ENCODE measurements at places on chromosomes 12 and 14. TPM values are rescaled to one million over a fixed set of nuclear protein-coding genes. Genes with fewer than 3 reads are reported as not detected.
A peak's percentile ranks its signal among the peaks of the same experiment; 100 is the strongest.

RFC5 gene
- total RNA-seq = 11.3 TPM

- peak; percentile 53 for DNase-seq
These were observed 143.1 kb upstream of the NUDT4 start for GRCh38 chr12:93234641-93235040.

SLC10A1 gene
- total RNA-seq = not detected

- no peak for DNase-seq
These were observed 34.0 kb downstream of the SH2B3 start for GRCh38 chr12:111439657-111440151.

SERPINA10 gene
- total RNA-seq = not detected

SMIM41 gene
- total RNA-seq = 2.1 TPM

- no peak for DNase-seq
These were observed 4.6 kb upstream of the PAPOLA start for GRCh38 chr14:96497586-96497985.

DNA sequence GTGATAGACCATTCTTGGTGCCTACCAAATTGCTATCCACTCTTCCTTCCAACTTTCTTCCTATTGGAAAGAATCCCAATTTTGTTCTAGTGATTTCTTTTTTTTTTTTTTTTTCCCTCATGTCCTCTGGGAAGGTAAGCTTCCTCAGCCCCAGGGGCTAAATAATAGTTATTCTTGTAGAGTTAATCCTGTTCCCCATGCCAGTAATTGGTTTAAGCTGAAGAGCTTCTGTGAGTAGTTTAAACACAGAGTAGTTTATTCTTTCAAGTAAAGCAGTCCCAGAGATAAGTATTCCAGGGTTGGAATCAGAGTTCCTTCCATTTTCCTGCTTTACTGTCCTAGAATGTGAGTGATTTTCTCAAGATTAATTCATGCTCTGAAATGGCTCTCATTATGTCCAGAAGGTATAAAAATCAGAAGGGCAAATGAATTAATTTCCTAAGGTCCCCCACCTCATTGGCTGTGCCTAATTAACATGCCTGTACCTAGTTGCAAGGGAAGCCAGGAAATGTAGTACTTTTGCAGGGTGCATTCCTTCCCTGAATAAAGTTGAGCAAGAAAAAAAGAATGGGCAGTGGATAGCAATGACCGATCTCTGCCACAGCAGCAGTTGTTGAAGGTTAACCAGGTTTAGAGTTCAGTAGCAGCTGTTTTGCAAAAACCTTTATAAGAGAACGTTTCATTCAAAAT is 97.8 kb downstream of the PLEKHA5 start:
- DNase-seq = no peak

GRCh38 chr12:90858252-90858651 is 96.7 kb downstream of the CCER1 start:
- no peak for DNase-seq

KRT77 gene
- total RNA-seq = not detected

DNA sequence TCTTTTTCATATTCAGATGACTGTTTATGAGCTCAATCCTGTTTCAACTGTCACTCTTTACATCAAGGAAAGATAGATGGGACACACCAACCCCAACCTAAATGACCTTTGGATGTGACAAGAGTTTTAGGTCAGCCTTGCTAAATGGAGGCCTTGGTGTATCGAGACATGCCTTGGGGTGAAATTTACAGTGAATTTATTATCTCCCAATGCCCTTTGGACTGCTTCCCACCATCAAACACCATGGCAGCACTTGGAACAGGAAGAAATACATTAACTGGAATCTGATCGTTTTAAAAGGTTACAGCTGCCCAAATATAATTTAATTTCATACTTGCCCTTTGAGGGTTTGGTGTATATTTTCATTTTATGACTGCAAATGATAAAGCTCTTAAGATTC is 327.6 kb downstream of the SOX5 start:
- DNase-seq = no peak

DNA sequence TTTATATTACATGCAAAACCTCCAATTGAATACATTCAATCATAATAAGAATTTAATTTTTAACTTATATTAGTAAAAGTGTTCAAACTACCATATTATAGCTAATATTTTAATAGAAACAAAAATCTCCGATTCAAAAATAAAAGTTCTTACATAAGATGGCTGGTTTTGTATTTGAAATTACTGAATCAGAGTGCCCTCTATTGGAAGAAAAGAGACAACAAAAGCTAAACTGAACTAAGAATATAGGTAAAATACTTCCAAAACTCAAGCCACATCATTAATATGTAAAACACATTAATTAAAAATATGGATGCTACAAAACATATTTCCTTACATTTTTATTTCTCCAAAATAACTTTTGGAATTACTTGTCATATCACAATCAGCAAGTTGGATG is 120.3 kb downstream of the GARIN6 start:
- no peak for DNase-seq

TAS2R42 gene
- total RNA-seq = not detected

DNA sequence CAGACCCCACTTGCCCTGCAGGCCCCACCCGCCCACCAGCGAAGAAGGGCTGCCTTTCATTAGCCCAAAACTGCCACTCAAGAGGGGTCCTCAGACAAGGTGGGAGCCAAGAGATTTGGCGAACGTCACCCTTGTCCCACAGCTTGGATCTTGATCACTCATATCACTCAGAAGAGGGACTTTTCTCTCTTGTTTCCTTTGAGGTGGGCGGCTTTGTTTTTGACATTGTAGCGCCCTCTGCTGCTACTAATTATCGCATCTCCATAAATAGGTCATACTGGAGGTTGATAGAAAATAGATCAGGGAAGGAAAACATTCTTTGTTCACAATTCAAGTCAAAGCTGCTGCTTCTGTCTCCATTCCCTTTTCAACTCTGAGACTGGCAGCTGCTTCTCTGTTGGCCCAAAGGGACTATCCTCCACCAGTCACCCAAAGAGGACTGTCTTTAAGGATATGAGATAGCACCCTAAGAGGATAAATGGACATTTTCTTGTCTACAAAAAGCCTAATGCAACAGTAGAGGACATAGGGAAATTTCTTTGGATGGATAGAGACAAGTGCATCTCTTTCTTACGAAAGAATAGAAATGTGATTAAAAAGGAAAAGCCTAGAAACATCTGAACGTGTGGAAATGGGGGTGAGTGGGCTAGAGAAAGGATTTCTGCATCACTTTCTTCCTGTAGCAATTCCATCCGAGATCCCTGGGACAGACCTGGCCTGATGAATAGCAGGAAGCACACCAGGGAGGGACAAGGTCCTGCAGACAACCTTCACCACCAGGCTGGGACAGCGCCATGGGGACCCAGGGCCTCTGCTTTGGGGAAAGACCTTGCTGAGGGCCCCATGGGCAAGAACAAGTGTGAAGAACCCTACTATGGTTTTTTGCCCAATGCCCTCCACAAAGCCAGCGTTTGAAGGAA is 115.8 kb downstream of the DAD1 start:
- no peak for DNase-seq

COQ6 gene
- total RNA-seq = 32.2 TPM

DNA sequence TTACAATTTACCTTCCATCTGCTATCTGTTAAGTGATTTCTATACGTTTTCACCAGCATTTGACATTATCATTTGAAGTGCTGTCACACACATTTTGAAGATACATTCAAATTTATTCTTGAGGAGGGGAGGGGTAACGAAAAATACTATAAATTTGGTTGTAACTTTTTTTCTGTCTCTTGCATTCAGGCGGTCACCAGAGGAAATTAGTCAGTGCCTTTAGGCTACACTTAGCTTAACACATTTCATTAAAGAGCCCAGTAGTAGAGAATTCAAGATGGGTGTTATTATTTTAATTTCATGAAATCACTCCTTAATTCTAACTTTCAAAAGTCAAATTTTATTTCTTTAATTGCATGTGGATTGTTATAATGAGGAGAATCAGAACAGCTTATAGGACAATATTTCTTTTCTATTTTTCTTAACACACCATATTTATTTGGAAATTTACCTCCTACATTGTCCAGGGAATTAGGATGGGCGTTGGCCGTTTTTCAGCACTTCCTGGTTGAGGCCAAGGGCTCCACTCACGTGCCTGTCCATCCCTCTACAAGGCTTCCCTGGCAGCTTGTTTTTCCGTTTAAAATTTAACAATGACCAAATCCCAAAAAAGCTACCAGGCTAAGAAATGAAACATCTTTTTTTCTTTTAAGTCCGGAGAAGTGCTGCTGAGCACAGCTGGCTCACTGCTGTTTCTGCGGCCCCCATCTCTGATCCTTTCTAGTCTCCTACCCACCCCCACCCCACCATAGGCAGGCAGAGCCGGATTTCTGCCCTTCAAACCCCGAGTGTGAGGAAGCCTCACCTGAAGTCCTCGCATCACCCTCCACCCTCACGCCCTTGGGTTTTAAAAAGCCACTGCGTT is 1.1 kb upstream of the FAR2 start:
- no peak for DNase-seq

DNA sequence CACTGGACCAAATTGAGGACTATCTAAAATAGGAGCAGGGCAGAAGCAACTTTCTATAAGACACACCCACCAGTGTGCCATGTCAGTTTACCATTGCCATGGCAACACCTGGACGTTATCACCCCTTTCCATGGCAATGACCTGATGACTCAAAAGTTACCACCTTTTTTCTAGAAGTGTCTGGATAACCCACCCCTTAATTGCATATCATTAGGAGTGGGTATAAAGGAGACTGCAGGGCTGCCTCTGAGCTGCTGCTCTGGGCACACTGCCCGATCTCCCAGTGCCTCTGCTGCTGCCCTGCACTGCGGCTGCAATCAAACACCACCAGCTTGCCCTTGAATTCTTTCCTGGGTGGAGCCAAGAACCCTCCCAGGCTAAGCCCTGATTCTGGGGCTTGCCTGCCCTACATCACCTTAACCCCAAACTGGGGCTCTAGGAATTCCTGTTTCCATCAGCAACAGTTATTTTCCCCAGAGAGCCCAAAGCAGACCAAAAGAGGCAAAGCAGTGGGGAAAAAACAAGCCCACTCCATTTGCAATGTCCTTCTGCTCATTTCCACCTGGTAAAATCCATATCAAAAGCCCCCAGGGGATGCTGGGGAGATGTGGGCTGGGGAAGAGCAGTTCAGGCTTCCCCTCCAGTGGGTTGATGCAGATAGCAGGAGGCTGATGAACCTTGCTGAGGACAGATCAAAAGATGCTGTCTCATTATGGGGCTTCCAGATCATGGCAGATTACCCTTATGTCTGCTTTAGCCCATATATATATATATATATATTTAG is 129.5 kb upstream of the NCOR2 start:
- no peak for DNase-seq

- DNase-seq = no peak
These were observed 1.4 kb downstream of the DENND5B start for GRCh38 chr12:31589598-31589903.

LYSET gene
- total RNA-seq = 12.1 TPM

DNA sequence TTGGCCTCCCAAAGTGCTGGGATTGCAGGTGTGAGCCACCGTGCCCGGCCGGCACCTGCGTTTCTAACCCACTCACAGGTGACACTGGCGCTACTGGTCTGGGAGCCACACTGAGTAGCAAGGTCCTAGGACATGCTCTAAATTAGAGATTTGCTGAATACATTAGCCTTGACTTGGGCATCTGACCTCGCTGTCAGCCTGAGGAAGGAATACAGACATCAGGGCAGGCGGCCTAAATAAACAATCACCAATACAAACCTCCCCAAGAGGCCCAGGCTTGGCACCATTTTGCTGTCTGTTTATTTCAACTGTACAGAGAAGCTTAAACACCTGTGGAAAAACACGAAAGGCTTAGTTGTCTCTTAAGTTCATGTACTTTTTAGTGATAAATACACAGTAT is 27.5 kb downstream of the P2RX4 start:
- DNase-seq = no peak

AHNAK2 gene
- total RNA-seq = 95.3 TPM

FGD4 gene
- total RNA-seq = 24.1 TPM

CLEC6A gene
- total RNA-seq = not detected

KRT2 gene
- total RNA-seq = not detected

ETNK1 gene
- total RNA-seq = 21.2 TPM

- no peak for DNase-seq
These were observed 157.1 kb upstream of the CCND2 start for GRCh38 chr12:4116251-4117111.

DNA sequence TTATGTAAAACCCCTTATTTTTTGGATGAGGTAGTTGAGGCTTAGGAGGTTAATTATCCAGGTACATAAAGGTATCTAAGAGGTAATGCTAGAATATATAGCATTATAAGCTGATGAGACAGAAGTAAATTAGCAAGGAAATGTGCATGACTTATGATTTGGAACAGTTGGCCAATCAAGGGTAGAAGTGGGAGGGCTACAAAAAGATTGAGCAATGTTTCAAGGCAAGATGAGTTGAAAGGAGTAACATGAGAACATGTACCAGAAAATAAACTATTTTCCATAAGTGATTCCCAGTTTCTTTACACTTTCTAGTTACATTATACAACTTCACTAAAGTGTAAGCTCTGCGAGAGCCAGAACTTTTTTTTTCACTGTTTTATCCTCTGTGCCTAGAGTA is 290.9 kb downstream of the LRIG3 start:
- DNase-seq = no peak

DNA sequence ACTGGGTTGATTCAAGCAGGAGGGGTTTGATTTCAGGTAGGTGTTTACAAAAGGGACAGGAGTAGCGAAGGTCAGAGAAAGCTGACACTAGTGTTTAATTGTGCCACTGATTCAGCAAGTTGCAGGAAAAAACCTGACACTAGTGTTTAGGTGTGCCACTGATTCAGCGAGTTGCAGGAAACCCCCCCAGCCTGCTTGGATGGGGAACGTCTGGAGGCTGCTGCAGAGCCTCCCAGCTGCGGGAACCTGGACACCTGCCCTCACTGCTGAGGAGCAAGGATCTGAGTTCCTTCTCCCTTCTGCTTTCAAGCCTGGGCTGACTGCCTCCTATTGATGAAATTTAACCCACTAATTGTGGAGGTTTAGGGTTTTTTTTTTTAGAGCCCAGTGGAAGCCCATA is 84.2 kb downstream of the AVPR1A start:
- no peak for DNase-seq

DNA sequence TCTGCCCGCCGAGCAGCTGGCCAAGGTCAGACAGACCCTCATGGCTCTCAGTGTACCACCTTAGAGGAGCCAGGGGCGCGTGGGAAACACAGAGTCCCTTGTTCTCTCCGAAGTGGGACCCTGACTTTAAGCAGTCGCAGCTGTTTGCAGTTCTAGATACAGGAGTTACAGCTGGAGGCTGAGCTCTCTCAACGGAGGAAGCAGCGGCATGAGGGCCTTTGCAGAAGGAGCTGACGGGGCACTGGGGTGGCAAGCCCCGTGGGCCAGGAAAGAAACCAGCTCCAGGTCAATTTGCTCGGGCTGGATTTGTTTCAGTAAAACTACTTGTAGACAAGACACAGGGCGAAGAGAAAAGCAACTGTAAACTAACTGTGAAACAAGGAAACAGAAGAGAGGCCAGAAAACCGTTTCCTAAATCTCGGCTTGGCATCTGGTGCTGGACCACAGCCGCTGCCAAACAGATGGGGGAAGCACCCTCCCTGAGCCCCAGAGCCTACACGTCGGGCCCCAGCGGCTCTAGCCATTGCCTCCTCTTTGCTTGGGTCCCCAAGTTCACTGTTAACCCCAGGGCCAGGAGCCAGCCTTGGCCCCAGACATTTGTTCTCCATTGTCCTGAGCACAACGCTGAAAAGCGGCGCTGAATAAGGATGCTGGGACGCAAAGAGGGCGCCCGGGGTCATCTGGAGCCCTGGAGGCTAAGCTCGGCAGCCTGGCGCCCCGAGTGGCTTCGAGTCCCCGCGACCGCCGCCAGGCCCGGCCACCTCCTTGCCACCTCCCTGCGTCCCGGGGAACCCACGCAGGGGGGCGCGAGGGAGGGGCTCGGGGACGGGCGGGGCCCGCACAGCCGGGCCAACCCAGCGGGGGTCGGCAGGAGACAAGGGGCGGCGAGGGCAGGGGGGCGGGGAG is 914 bp upstream of the PACS2 start:
- no peak for DNase-seq
